HCT116 (cell line): ENCODE measurements at places on chromosomes 13 and 19. TPM values are rescaled to one million over a fixed set of nuclear protein-coding genes. Genes with fewer than 3 reads are reported as not detected.

The LIG4 gene
- 7.4 TPM for total RNA-seq

The CPT1C gene
- total RNA-seq, result 12.0 TPM

The CGB2 gene
- 5.0 TPM for total RNA-seq

The FFAR3 gene
- not detected for total RNA-seq

The RAP2A gene
- 27.6 TPM for total RNA-seq

The APLP1 gene
- total RNA-seq, result 41.2 TPM

The ANKLE1 gene
- total RNA-seq, result 14.8 TPM

The CD33 gene
- total RNA-seq, result 3.1 TPM

The ABHD13 gene
- 4.1 TPM for total RNA-seq

The OR10H1 gene
- 0.17 TPM for total RNA-seq

The FUT1 gene
- total RNA-seq, result 14.1 TPM

The FPR3 gene
- total RNA-seq, result not detected

The TTC9B gene
- 1.7 TPM for total RNA-seq

The RPL28 gene
- total RNA-seq, result 3,050 TPM

The SYNGR4 gene
- 0.49 TPM for total RNA-seq

The GRIN2D gene
- total RNA-seq, result 26.2 TPM

The ATP4A gene
- total RNA-seq, result 0.27 TPM

The ZNF701 gene
- 9.0 TPM for total RNA-seq

The NBEA gene
- 4.1 TPM for total RNA-seq

The ZNF714 gene
- 20.0 TPM for total RNA-seq

The ERICH6B gene
- not detected for total RNA-seq

The ANKRD24 gene
- total RNA-seq, result 1.7 TPM

The PDE4A gene
- total RNA-seq, result 33.7 TPM

The CRX gene
- not detected for total RNA-seq

The IGFL1 gene
- not detected for total RNA-seq

The CYP4F8 gene
- not detected for total RNA-seq

The KLK10 gene
- total RNA-seq, result 33.6 TPM

The FGF21 gene
- 0.81 TPM for total RNA-seq

The NAPSA gene
- 4.4 TPM for total RNA-seq

The GJB6 gene
- total RNA-seq, result not detected

The KLK5 gene
- total RNA-seq, result 1.2 TPM

The SLC5A5 gene
- total RNA-seq, result 0.59 TPM
